ENCODE measurements at places on chromosomes 1 and 21.

DNA sequence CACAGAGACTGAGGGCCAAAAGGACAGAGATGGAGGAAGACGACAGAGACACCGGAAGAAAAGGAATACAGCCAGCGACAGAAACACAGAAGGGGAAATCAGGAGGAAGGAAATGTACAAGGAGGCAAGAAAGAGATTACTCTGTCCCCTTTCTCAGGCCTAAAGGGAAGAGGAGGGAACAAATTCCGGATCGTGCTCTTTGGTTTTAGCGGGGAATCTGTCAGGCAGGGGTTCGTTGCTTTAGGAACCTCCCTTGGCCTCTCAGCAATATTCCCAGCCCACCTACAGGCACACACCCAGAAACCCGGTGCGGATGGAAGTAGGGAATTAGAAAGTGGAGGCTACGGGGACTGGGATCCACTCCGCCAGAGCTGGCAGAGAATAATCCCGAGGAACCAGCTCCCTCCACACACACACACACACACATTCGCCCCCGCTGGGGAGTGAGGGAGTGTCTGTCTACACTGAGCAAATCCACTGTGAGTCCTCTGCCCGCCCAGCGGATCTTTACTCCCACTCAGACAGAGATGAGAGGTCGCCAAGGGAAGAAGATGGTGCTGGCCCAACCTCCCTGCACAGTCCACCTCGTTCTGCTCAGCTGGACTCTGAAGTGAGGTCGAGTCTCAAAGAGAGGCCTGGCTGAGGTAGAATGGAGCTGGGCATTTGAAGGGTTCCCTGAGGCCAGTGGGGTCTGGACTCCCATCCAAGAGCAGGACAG, 5.7 kb downstream of the TAL1 start:
- no peak for DNase-seq

GRCh38 chr21:39705849-39706248, 39.1 kb upstream of the IGSF5 start:
- DNase-seq = no peak

DNA sequence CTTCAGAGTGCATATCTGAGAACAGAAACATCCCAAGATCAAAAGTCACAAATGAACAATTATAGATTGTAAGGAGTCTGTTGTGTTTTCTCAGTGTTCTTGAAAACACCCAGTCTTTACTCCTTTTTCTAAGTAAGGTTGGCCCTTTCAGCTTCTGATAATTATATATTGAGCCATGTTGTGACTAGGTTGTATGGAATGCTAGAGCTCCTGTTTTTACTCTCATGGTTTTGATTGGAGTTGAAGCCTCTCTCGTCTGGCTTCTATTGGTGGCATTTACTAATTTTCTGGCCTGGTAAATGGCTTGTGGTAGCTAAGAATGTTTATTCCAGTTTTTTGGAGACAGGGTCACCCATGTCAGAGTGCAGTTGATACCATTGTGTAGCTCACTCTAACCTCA, 84.7 kb downstream of the NDUFS5 start:
- DNase-seq = peak; percentile 87

DNA sequence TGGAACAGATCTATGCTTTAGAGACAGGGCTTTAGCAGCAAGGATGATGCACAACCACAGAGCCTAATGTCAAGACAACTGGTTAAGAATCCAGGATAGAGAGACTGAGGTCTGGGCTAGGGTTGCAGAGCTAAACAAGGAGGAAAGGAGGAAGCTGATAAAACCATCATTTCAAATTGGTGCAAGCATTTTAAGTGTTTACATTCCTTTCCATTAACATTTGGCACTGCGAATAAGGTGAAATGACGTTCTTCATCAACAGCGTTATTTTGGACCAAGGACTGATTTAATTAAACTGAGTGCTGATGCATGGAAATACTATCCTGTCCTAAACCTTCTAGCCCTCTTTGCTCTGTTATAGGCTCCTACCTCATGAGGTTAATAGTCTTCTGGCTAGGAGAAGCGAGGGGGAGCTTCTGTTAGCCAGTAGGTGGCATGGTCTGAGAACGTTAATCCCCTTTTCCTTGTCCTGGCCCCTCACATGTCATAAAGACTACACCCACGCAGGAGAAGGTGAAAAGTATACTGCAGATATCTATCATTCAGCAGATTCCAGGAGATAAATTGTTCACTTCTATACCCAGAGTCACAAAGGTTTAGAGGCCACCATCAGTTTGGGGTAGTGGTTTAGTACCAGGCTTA, 7.6 kb upstream of the C1orf21 start:
- DNase-seq = no peak

DNA sequence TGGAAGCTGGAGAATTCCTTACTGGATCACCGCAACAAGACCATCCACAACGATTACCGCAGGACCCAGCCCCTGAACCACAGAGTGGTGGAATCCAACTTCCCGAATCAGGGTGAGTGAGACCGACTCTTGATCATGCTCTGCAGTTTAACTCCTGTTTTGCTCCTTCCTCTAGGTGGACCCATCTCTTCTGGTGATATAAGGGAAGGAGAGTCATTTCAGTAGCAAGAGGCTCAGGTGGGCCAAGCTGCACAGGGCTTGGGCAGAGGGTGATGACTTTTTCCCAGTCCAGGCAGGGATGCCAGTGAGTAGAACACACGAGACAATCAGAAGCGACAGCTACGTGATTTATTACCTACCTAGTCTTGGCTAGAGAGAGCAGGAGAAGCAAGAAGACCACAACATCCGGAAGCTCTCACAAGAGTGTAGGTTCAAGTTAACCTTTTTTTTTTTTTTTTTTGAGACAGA, 25.2 kb downstream of the CA6 start:
- DNase-seq = no peak

- DNase-seq = peak; percentile 64
These were observed 607 bp downstream of the BTG3 start for GRCh38 chr21:17612023-17612564.

DNA sequence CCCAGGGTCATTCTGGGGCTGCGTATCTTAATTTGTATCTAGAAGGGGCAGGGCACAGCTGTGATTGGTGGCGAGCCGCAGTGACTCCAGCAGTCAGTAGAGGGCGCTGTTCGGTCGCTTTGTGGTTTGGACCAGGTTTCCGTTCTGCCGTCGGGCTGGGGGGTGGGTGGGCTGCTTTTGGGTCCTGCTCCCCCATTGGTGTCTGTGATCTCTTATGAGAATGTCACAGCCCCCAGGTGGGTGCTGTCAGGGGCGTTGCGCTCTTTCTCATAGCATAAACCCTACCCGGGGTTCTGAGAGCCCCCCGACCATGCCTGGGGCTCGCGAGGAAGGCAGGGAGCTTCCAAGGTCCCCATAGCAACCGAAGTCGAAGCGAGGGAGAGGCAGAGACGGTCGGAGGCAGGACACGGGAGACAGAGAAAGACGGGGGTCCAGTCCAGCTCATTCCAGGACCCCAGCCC, 5.4 kb downstream of the TFF3 start:
- no peak for DNase-seq

- no peak for DNase-seq
These were observed 58.8 kb downstream of the CLIC4 start for GRCh38 chr1:24803987-24804530.

GRCh38 chr1:21258331-21259134, 31.7 kb downstream of the ECE1 start:
- DNase-seq = no peak

DNA sequence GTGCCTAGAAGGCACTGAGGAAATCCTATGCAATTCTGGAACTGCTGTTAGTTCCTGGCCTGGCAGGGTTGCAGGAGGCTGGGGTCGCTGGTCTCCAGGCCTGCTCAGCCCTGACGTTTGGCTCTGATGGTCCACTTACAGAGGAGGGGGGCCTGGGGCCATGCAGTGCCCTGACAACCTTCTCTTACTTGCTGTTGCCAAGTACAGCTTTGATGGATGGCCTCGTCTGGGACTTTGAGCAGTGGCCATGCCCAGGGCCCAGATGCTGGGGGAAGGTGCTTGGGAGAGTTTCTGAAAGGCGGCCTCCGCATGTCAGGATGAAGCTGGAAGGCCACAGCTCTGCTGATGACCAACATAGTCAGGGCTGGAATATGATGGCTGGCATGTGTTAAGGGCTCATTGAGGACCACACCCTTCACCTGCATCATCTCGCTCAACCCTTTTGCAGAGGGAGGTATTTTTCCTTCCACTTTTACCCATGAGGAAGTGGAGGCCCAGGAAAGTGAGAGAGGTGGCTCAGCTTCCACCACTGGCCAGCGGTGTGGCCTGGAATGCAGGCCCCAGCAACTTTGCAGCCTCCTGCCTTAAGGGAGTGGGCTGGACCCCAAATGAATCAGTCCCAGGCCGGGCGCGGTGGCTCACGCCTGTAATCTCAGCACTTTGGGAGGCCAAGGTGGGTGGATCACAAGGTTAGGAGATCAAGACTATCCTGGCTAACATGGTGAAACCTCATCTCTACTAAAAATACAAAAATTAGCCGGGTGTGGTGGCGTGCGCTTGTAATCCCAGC, 34.7 kb upstream of the LRRC3 start:
- DNase-seq = no peak

GRCh38 chr1:212669600-212669999, 30.0 kb downstream of the BATF3 start:
- DNase-seq = no peak

DNA sequence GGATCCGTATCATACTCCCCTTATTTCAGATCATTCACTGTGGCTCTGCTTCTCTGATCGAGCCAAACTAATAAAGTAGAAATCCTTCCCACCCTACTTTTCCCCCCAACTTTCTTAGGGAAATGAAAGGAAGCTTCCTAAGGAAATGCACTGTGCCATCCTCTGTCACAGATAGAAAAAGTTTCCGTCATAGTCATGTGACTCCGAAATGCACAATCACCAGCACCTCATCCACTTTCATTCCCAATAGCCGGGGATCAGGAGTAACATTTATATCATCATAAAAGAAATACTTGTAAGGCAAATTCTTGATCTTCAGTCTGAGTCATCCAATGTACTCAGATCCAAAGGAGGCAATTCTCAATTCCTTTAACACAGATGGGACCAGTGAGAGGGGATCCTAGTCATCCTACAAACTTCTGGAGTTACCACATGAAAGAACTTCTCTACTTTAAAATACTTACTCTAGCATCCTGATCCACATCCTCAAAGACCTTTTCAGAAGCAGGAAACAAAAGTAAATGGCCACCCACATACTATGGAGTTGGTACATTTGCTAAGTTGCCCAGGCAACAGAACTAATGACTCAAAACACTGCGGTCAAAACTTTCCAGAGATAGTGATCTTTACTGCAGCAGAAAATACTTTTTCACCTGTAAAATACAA, 97.8 kb upstream of the ZC3H11B start:
- DNase-seq = peak; percentile 15

DNA sequence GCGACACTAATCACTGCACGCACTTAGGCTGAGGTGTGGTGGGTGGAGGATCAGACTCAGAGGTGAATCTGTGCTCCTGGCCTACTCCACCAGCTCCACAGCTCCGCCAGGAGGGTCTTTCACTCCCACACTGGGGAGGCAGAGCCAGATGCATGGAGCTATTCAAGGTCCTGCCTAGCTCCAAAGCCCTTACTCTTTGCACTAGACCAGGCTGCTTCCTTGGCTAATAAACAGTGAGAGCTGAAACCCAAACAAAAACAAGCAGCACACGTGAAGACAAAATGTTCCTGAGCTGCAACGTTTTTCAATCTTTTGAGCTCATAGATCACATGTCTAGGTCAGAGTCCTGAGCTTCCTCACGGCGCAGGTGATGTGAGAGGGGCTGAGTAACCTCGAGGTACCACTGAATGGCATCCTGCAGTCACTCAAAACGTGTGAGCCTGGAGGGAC, 19.2 kb downstream of the CAPZB start:
- DNase-seq = no peak

DNA sequence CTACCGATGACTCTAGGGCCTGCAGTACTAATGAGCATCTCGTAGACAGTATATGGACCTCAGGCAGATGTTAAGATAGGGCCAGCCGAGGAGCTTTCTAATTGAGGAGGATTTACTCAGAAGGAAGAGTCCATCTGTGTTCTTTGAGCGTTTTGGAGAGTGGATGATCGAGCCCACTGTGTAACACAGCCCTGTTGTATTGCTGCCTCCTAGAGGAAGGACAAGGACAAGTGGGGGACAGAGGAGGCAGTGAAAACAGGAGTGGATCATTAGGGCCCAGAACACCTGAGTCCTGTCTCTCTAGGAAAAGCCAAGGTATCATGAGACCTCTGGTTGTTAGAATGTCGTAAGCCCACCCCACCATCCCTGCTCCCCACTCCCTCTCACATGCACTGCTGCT, 62.9 kb downstream of the TBX19 start:
- DNase-seq = no peak

DNA sequence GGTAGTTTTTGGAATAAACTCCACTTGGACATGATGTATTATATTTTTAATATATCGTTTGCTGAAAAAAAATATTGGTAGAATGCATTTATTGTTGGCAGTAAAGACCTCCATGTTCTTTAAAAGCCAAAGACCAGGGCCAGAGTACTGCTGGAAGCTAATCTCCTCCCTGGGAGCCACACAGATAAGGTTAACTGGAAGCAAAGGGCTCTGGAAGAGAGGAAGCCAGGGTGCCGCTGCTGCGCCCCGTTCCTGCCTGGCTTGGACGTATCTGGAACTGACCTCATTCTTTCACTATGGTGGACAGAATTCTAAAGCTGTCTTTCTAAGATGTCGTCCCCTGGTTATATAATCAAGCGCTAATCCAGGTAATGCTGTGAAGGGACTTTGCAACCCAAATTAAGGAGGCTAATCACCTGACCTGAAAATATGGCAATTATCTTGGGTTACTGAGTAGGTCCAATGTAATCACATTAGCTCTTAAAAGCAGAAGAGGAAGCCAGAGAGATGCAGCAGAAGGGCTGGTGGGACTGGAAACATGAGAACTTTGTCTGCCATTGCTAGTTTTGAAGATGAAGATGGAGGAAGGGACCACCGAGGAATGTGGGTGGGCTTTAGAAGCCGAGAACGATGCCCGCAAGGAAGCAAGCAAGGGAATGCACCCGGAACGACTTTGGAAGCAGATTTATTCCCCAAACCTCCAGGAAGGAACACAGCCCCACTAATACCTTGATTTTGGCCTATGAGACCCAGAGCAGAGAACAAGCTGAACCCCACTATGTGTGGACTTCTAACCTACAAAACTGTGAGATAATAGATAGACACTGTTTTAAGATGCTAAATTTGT, 167.7 kb upstream of the KCNJ15 start:
- no peak for DNase-seq

GRCh38 chr1:59429656-59430055, 132.8 kb downstream of the FGGY start:
- no peak for DNase-seq

- no peak for DNase-seq
These were observed 1155.1 kb upstream of the ADGRL2 start for GRCh38 chr1:80645621-80646020.

DNA sequence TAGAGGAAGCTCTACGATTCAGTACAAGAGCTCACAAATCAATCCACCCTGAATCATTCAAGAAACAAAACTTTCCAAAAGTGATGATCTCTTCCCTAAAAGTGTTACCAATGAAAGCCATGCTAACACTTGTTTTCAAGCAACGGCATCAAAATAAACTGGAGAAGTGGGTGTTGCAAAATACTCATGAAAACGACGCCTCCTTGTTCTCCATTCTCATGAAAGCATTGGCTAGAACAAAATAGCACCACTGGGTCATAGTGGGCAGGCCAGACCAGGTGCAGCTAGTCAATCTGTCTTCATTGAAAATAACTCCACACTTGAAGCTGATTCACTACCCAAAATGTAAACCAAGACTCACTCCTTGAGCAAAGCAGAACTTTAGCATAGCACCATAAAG, 4.3 kb downstream of the TIAM1 start:
- DNase-seq = no peak

- DNase-seq = no peak
These were observed 7.7 kb downstream of the WNT9A start for GRCh38 chr1:227939791-227940771.

Measured in foreskin keratinocyte (primary cell).